Activated CD4-positive, alpha-beta T cell treated with anti-CD3 and anti-CD28 coated beads, Interleukin-2, Interleukin-6, amounts not matched to agents 100 ng/mL and 50 ng/mL, durations not matched to agents 16 hours and 8 hours (primary cell): ENCODE measurements at places on chromosomes 5 and 9.

GRCh38 chr5:170503990-170504596 lies at the start of gene KCNIP1:
TSS of gene KCNIP1 (plus strand) at chr5:170504020.
- no peak for DNase-seq

DNA sequence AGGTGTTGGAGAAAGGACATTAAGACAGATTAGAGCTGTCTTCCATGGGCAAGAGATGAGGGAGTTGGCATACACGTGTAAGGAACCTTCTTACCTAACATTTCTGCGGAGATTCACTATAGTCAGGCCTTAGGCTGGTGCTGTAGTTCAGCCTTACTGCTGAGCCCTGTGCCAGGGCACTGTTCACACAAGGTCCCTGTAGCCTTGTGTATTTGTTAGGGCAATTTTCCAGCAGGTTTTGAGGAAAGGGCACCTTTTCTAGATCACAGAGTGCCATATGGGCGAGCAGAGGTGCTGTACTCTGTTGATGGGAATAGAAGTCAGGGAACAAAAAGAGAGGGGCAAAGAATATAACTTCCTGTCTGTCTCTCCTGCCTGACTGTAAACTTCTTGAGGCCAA lies 15.6 kb downstream of the PALM2AKAP2 start:
- DNase-seq, result no peak

DNA sequence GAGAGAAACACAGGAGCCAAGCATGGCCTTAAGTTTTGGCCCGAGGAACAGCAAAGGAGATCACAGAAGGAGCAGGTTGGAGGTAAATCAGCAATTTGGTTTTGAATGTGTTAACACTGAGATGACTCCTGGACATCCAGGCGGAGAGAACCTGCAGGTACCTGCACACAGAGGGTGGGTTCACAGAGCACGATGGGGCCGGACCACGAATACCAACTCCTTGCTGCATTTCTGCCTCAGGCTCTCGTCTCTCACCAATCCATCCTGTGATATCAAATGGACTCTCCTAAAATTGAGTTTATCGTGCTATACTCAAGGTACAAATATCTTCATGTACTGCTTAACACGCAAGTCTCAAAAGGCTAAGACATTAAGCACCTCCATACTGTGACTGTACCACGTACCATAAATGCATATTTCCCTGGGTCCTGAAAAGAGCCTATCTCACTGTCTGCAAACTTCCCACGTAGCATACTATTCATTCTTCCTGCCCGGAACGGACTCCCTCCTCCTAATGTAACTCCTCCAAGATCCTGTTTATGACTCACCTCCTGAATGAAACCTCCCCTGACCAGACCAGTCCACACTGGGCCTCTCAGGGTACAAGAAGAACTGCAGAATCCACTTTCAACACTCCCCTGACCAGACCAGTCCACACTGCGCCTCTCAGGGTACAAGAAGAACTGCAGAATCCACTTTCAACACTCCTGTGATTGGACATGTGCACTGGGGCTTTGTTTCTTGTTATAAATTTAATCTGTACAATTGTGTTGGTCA lies 380.8 kb upstream of the RFX3 start:
- no peak for DNase-seq

- no peak for DNase-seq
These were observed 9.1 kb downstream of the SARDH start for GRCh38 chr9:133728856-133729616.

DNA sequence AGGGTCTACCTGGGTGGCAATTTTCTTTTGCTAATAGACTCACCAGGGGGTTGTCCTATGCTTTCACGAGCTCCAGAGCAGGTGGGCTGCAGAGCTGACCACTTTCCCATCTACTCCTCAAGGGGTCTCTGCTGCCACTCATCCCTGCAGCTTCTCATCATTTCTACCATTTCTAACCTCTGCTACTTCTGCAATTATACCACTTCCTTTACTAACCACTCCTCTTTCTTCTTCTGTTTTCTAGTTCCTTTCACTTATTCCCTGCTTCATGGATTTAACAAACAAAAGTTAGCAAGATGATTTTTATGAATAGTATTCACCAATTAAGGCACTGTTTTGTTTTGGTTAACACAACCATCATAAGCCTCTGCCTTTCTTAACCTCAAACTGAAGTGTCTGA lies 34.5 kb upstream of the NIPBL start:
- no peak for DNase-seq

DNA sequence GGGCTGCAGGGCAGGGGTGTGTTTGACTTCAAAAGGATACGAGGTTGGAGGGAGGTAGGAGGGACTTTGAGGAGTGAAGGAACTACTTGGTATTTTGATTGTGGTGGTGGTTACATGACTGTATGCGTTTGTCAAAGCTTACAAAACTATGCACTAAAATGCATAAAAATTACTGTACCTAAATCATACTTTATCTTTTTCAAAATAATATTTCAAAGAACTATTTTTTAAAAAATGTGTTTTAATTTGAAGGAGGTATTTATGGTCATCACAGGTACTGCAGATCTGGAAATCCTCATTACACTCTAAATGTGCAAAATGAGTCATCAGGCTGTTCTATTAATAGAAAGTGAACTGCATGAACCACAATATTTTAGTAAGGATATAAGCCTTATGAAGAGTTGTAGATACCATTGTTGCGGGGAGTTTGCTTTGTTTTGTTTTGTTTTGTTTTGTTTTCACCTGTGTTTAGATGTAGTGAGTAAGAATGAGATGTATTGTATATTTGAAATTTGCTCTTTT lies 116.9 kb downstream of the ARRDC3 start:
- DNase-seq, result peak; percentile 36

DNA sequence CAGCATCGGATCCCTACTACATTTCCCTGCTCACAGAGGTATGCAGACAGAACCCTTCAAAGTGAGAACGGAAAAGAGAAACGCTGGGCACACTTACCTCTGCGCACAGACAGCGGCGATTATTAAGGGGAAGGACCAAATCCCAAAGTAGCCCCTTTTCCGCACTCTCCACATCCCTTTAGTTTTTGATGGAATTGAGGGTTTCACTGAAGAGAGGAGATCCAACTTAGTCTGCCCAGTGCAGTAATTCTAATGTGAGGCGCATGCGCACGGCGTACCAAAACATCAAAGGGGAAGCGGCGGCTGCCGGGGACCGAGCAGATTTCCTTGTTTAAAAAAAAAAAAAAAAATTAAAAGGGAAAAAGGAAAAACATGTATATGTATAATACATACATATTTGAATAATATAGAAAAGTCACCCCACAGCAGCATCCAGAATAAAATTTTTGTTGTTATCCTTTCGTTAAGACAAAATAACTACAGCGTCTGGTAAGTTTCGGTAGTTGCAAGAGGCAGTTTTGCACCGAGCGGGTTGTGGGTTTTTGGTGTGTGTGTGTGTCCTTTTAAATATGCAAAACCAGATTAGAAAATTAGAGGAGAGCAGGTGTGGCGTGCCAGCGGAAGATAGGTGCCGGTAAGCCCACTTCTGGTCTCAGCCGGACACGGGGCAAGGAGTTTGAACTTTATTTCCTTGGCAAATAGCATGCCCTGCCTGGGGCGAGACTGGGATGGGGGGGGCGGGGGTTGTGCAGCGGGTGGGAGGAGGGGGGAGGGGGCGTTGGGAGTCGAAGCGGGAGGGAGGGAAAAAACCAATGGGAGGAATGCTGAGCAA lies at the start of gene GABRB2:
GABRB2 (minus strand) TSS at position 256 of the 832 bp plus-strand sequence; CDS start at position 174, 82 bp downstream.
- DNase-seq, result peak; percentile 54

GRCh38 chr5:30849931-30850710 lies 343.4 kb upstream of the CDH6 start:
- DNase-seq, result no peak
